AG08396 (cell line): ENCODE measurements at places on chromosomes 7 and 10.

- DNase-seq = no peak
Observed at GRCh38 chr7:92631850-92632487, 41.8 kb upstream of the FAM133B start.

DNA sequence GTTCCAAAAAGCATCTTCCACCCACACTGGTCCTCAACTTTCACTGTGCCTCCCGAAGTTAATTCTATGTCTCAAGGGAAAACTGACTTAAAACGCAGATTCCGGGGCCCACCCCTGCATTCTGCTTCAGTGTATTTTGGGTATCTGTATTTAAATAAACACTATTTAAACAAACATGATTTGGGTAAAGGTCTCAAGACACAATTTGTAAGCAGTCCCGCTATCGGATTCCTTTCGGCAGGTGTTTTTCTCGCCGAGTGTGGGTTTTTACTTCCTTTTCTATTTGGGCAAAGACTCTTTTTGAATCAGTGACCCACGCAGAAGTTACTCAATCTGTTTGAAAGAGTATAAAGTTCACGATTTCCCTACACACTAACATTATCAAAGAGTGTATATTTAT lies 1.2 kb downstream of the PDIA4 start:
- DNase-seq = no peak

- no peak for DNase-seq
Observed at GRCh38 chr10:11045487-11045886, 27.8 kb downstream of the CELF2 start.

- DNase-seq = no peak
Observed at GRCh38 chr10:1059902-1060301, 3.7 kb downstream of the WDR37 start.

- no peak for DNase-seq
Observed at GRCh38 chr10:61957806-61958205, 56.3 kb downstream of the ARID5B start.

GRCh38 chr7:130410868-130411541 lies 29.8 kb downstream of the CEP41 start:
- DNase-seq = no peak

GRCh38 chr10:63236113-63236935 lies 103.2 kb downstream of the NRBF2 start:
- peak; percentile 57 for DNase-seq

GRCh38 chr10:103800789-103801540 lies 54.4 kb downstream of the SH3PXD2A start:
- no peak for DNase-seq

DNA sequence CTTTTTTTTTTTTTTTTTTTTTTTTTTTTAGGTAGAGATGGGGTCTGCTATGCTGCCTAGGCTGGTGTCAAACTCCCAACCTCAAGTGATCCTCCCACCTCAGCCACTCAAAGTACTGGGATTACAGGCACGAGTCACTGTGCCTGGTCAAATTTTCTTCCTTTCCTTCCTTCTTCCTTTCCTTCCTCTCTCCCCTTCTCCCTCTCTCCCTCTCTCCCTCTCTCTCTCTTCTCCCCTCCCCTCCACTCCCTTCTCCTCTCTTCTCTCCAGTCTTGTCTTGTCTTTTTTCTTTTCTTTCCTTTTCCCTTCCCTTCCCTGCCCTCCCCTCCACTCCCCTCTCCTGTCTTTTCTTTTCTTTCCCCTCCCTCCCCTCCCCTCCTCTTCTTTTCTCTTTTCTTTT lies 7.2 kb upstream of the MLXIPL start:
- no peak for DNase-seq

- DNase-seq = no peak
Observed at GRCh38 chr10:132292287-132293200, 15.2 kb downstream of the STK32C start.

- no peak for DNase-seq
Observed at GRCh38 chr10:74255214-74255613, 104.2 kb downstream of the ADK start.

- DNase-seq = no peak
Observed at GRCh38 chr7:74387606-74388005, 66.1 kb upstream of the GTF2IRD1 start.

- no peak for DNase-seq
Observed at GRCh38 chr10:10579709-10580108, 438.0 kb upstream of the CELF2 start.

DNA sequence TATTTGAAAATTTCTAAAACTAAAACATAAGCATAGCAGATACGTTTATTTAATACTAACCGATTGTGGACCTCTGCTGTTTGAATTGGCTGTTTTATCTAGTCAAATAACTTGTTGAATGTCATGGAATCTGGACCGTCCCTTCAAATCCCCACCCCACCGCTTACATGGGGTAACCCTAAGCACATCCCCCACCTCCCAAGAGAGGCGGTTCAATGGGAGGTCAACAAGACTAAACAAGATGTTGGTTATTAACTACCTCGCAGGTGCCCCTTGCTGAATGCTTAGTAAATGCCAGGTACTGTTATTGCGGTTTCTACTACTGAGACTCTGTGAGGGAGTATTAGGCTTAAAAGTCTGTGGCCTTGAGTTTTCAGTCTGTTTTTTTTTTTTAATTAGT lies 70.9 kb downstream of the DAGLB start:
- DNase-seq = no peak

DNA sequence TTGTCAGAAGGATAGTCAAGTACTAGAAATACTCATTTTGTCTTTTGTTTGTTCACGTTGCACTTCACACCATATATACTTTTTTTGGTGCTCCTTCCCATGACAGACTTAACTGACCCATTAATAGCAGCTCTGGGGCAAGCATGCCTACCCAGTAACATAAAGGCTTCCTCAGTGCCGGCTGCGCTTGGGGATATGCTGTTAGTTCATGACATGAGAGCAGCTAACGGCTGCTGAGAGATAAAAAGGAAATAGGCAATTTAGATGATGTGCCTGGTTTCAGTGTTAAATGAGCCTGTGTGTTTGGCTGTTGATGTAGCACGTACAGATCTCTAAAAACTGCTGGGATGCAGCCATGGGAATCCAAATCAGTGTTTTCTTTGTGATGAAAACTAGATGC lies 86.4 kb downstream of the TAX1BP1 start:
- DNase-seq = no peak

GRCh38 chr10:86113501-86113900 lies 253.1 kb downstream of the GRID1 start:
- DNase-seq = no peak

DNA sequence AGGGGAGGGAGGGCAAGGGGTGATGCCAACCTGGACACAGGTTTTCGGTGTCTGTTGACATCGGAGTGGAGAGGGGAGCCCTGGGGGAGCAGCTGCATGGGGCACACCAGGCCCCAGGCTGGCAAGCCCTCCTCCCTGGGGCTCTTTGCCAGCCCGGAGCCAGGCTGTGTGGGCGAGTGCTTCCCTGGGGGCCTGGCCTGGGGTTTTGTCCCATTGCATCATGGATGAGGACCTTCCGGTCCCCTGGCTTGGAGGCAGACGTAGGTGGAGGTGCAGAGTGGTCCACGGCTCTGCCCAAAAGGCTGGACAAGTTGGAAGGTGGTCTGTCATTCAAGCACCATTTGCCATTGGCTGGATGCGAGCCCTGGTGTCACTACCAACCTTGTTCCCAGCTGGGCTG lies 34.8 kb downstream of the ZMIZ1 start:
- DNase-seq = no peak

- no peak for DNase-seq
Observed at GRCh38 chr10:52918714-52919305, 146.2 kb upstream of the MBL2 start.

- no peak for DNase-seq
Observed at GRCh38 chr10:11760861-11761260, 18.7 kb downstream of the ECHDC3 start.

DNA sequence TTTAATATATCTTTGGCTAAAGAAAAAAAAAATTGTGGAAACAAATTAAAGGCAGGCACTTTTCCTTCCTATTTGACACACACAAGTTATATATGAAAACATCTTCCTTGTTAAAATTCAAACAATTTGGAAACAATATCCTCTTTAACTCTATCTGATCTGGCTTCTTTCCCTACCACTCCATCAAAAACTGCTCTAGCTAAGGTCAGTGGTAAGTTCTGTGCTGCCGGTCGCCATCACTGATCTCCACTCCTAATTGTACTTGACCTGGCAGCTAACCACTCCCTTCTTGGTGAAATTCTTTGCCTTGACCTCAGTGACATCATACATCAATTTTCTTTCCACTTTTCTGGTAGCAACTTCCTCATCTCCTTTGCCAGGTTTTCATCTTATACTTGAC lies 47.9 kb upstream of the MRLN start:
- no peak for DNase-seq

- DNase-seq = no peak
Observed at GRCh38 chr7:127530148-127530547, 55.2 kb downstream of the GCC1 start.

GRCh38 chr7:128053023-128053422 lies 21.8 kb upstream of the LRRC4 start:
- DNase-seq = no peak

- no peak for DNase-seq
Observed at GRCh38 chr7:91633013-91633441, 247.5 kb downstream of the MTERF1 start.

GRCh38 chr10:85611746-85612377 lies 754.7 kb downstream of the GRID1 start:
- DNase-seq = no peak

- no peak for DNase-seq
Observed at GRCh38 chr7:112338786-112339185, 111.5 kb upstream of the IFRD1 start.

DNA sequence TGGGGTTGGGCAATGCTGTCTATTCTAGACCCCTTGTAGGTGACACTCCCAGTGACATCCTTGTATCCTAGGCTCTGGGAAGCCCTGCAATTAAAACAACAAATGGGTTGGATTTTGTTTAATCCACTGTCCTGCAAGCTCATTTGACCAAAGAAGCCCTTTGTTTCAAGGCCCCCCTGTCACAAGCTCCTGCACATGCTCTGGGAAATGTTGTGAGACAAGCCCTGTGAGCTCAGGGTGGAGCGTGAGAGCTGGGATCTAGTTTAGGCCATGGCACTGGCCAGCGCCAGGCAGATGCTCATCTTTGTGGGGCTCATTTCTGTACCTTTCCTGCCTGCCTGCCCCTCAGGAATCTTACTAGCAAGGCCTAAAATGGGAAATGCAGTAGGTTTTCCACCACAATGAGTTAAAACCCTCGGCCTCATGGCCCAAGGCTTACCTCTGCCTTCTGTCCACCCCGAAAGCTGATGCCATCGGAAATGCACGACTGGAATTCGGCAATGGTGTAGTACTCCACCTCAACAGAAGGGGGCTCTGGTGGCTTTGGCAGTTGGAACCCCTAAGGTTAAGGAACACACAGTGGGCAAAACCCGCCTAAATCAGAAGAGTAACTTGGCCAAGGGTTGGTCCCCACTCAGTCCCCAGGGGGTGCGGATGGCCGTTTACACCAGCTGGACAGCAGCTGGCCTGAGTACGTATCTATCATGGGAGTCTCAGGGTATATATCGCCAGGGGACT lies 112.0 kb downstream of the NEURL1 start:
- peak; percentile 92 for DNase-seq

- DNase-seq = peak; percentile 63
Observed at GRCh38 chr7:108001764-108002725, 916 bp downstream of the LAMB1 start.

DNA sequence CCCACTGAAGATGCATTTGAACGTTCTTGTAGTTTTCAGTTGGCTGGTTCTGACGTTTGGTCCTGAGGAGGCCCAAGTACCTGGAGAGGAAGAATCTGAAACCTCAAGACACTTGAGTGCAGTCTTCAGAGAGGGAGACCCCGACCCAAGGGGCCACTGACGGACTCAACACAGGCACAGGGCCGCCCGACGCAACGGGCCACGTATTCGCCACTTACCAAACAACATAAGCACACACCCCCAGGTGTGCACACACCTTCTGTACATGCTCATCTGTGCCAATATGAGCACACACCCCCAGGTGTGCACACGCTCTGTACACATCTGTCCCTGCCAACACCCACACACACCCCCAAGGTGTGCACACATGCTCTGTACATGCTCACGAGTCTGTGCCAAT lies 68.5 kb downstream of the DIP2C start:
- DNase-seq = no peak

- no peak for DNase-seq
Observed at GRCh38 chr10:111273635-111274034, 196.8 kb downstream of the ADRA2A start.

GRCh38 chr7:158424011-158424410 lies 163.6 kb downstream of the PTPRN2 start:
- no peak for DNase-seq

DNA sequence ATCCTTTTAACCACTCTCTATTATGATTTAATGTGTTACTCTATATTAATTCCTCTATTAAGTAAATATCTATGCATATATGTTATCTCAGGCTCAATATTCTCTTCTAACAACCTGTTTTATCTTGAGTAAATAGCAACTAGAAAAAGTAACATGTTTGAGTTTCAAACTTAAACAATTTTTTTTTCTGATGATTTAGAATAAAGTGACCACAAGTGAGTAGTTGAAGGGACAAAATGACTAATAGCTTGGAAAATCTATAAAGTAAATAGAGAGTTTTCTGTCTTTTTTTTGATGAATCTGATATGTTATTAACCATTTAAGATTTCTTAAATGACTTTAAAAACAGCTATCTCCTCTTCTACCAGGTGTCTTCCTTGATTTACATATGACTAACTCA lies 483.8 kb downstream of the TFEC start:
- DNase-seq = no peak

DNA sequence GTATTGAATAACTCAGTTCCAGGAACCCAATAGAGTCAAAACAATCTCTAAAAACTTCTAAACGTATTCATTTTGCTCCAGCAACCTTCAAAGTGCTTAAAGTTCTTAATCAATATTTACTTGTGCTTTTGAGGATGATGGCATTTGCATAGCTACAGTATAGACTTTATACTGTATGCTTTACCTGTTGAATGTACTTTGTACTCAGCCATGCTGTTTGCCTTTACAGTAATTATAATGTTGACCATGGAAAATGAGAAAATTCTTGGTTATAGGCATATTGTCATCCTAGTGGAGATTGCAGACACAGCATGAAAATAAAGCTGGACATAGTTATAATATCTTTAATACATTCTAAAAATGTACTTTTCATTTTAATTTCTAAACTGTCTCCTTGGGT lies 762.7 kb upstream of the PHF14 start:
- no peak for DNase-seq

DNA sequence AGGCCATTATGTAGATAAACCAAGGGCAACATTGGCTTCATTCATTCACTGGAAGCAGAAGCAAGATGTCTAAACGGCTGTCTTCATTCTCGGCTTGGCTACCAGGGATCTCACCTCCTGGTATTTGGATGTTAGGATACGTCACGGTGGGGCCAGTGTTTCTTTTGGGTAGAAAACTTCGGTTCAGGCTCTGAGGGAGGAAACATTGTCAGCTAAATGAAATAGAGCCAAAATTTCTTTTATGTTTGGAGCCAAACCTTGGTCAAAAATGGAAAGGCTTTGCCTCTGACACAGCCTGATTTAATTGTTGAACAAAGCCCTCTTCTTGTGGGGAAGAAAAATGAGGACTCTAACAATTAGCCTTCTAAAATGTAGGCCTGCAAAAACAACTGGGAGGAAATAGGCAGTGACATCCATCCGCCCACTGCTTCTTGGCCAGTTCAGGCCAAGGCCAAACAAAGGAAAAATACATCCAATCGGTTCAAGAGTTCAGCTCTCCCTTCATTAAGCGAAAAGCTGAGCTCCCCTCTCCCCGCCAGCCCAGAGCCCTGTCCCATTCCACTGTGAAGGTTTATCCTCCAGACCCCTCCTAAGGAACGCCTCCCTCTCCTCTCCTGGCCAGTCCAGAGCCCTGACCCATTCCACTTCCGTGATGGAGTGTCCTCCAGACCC lies 44.4 kb downstream of the PFKFB3 start:
- DNase-seq = no peak

- DNase-seq = no peak
Observed at GRCh38 chr10:60147025-60147424, 240.7 kb upstream of the CCDC6 start.
